ENCODE measurements at places on chromosomes 3 and 15.
A peak's percentile ranks its signal among the peaks of the same experiment; 100 is the strongest.

DNA sequence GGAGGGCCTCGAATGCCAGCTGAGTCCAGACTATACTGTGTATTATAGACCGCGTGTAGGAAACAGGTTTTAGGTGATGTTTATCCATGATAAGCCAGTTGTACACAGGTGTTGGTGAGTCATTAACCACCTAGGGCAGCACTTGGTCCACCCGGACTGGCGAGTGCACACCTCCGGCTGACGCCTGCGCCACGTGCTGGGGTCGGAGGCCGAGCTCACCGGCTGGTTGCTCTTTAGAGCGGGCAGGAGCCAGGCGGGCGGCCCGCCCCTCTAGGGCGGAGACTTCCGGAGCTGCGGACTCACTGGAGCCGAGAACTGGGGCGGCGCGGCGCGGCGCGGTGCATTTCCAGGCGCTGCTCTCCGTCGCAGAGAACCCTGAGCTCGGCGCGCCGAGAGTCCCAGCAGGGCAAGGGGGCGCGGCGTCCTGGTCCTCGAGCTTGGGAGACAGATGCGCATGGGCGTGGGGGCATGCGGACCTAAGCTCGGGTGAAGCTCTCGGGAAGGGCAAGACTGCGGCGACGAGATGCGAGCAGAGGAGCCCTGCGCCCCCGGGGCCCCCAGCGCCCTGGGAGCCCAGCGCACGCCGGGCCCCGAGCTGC, at the start of gene ESYT3:
TSS of gene ESYT3 (plus strand) at position 341 of the 599 bp plus-strand sequence. CDS start at position 524, 183 bp downstream.
- H3K27ac ChIP-seq, result no peak within 1 kb of the TSS
- peaks cover 72% of the 10 kb centered on the region for H3K27me3 ChIP-seq
- peak; percentile 47 for DNase-seq
- peak within 1 kb of the TSS; percentile 67 for H3K4me3 ChIP-seq
- peaks cover 2% of the 10 kb centered on the region for H3K4me1 ChIP-seq
- H3K36me3 ChIP-seq, result no peaks in the 10 kb centered on the region

GRCh38 chr3:62135741-62136140, 237.6 kb downstream of the FEZF2 start:
- no peaks in the 10 kb centered on the region for H3K27me3 ChIP-seq
- H3K27ac ChIP-seq, result no peak overlapping the region
- no peaks in the 10 kb centered on the region for H3K4me1 ChIP-seq
- no peak for DNase-seq
- peaks cover 7% of the 10 kb centered on the region for H3K36me3 ChIP-seq

DNA sequence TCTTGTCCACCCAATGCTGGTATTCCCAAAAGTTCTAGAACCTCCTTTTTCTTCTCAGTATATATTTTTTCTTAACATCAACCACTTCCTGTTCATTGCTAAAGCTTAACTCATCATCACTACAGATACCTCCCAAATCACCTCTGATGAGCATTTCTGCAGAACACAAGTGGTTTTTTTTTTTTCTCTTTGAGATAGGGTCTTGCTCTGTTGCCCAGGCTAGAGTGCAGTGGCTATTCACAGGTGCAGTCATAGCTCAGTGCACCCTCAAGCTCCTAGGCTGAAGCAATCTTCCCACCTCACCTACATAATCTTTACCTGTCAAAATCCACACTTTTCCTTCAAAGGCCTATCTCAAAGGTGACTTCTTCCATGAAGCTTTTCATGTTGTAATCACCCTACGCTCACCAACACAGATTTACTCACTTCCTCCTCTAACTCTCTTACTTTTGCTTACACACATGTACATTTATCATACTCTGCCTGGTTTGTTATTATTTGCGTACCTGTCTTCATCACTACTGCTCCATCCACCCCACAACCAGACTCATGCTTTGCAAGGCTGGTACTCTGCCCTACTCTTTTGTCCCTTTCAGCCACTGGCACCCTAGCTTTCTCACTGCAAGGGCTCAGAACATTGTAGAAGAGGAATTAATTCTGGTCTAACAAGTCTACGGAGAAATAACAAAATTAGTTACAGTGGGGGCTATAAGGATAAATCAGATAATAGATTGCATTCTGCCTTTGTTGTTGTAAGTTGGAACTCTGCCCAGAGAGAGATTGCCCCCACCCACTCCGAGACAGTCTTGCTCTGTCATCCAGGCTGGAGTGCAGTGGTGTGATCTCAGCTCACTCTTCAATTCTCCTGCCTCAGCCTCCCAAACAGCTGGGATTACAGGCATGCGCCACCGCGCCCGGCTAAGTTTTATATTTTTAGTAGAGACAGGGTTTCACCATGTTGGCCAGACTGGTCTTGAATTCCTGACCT, 27.5 kb downstream of the HERC1 start:
- DNase-seq, result no peak
- no peaks in the 10 kb centered on the region for H3K36me3 ChIP-seq
- H3K4me3 ChIP-seq, result no peak overlapping the region
- H3K27me3 ChIP-seq, result no peaks in the 10 kb centered on the region
- H3K27ac ChIP-seq, result no peak overlapping the region
- peaks cover 8% of the 10 kb centered on the region for H3K4me1 ChIP-seq

GRCh38 chr15:29377161-29377560, 107.5 kb upstream of the NSMCE3 start:
- no peaks in the 10 kb centered on the region for H3K4me1 ChIP-seq
- no peaks in the 10 kb centered on the region for H3K36me3 ChIP-seq
- DNase-seq, result no peak

DNA sequence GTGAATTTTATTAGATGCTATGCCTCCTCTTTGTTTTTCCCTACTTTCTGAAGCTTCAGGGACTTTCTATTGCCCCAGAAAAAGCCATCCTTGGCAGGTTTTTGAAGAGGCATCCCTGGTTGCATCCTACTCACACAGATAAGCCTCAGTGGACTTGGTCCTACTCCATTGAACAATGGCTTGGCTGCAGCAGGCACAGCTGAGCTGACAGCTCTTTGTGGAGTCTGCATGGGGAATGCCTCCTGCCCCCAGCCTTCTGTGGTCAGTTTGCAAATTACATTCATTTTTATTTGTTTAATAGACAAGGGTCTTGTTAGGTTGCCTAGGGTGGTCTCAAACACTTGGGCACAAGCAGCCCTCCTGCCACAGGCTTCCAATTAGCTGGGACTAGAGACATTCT, 69.7 kb downstream of the NPAP1 start:
- no peak overlapping the region for H3K27ac ChIP-seq
- no peaks in the 10 kb centered on the region for H3K36me3 ChIP-seq
- no peak for DNase-seq
- no peaks in the 10 kb centered on the region for H3K27me3 ChIP-seq
- no peaks in the 10 kb centered on the region for H3K4me1 ChIP-seq

DNA sequence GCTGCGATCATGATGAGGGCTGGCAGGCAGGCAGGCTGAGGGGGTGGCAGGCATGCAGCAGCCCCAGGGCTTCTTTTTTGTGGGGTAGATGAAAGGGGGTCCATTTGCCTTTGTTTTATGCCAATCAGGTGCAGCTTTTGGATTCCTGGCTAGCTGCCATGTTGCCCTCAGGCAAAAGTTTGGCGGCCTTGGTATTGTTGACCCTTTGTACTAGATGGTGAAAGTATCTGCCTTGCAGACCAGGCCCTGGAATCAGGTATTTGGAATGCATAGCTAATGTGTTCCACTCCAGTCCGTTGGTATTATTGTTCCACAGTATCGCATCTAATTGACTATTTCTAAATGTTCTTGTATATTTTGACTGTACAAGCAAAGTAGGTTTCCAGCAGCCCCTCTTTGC, 35.0 kb downstream of the EEFSEC start:
- no peaks in the 10 kb centered on the region for H3K27me3 ChIP-seq
- H3K4me1 ChIP-seq, result peaks cover 2% of the 10 kb centered on the region
- H3K27ac ChIP-seq, result no peak overlapping the region
- no peaks in the 10 kb centered on the region for H3K36me3 ChIP-seq

GRCh38 chr15:69009341-69009740, 5.2 kb upstream of the NOX5 start:
- H3K4me3 ChIP-seq, result no peak overlapping the region
- peaks cover 3% of the 10 kb centered on the region for H3K36me3 ChIP-seq
- H3K4me1 ChIP-seq, result peaks cover 5% of the 10 kb centered on the region
- H3K27me3 ChIP-seq, result peaks cover 3% of the 10 kb centered on the region

DNA sequence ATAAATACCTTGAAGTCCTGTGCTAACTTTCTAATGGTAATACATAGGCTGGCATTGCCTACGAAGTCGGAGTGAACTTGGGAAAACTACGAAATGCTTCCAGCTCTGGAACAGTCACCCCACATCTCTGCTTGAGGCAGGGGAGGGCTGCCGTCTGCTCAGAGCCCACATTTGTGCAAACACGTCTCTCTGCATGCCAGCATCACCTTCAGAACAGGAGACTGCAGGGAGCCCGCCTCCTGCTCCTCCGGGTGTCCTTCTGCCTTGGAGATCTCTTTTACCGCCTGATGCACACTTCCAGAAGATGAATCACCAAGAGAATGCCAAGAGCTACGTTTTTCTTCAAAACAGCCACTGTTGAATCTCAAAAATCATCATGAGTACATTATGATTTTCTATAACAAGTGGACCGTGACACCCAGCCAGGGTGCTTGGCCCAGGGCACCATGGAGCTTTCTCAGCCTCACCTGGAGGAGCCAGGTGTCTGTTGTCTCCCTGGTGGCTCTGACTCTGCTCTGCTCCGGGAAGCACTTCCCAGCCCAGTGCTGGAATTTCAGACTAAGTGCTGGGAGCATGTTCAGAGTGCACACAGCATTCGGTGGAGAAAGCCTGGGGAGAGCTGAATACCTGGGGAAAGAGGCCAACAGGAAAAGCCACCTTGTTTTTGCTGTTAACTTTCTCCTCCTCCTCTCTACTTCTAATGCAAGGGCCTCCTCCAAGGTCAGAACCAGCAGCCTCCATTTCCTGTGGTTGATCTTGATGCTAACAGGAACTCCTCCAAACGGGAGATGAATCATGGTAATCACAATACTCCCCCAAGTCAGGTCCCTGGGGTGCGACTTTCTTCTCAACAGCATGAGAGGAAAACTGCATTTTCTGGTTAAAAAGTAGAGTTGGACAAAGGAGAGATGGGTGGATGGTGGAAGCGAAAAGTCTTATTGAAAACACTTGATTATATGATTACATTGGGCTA, 467.7 kb downstream of the GABRG3 start:
- no peak overlapping the region for H3K27ac ChIP-seq
- H3K36me3 ChIP-seq, result no peaks in the 10 kb centered on the region
- no peak overlapping the region for H3K4me3 ChIP-seq
- no peak for DNase-seq
- no peaks in the 10 kb centered on the region for H3K4me1 ChIP-seq
- H3K27me3 ChIP-seq, result peaks cover 2% of the 10 kb centered on the region

GRCh38 chr3:4310971-4311370, 7.8 kb downstream of the SETMAR start:
- peaks cover 29% of the 10 kb centered on the region for H3K4me1 ChIP-seq
- H3K27ac ChIP-seq, result no peak overlapping the region
- no peak for DNase-seq
- peaks cover 55% of the 10 kb centered on the region for H3K36me3 ChIP-seq
- no peaks in the 10 kb centered on the region for H3K27me3 ChIP-seq

GRCh38 chr15:70201425-70201775, 103.7 kb upstream of the TLE3 start:
- no peaks in the 10 kb centered on the region for H3K36me3 ChIP-seq
- peaks cover 96% of the 10 kb centered on the region for H3K27me3 ChIP-seq
- H3K27ac ChIP-seq, result no peak overlapping the region
- H3K4me1 ChIP-seq, result peaks cover 21% of the 10 kb centered on the region
- no peak overlapping the region for H3K4me3 ChIP-seq
- no peak for DNase-seq

GRCh38 chr15:74800559-74801094, 12.0 kb upstream of the LMAN1L start:
- H3K4me3 ChIP-seq, result no peak overlapping the region
- no peaks in the 10 kb centered on the region for H3K4me1 ChIP-seq
- H3K36me3 ChIP-seq, result peaks cover 9% of the 10 kb centered on the region
- no peak for DNase-seq

DNA sequence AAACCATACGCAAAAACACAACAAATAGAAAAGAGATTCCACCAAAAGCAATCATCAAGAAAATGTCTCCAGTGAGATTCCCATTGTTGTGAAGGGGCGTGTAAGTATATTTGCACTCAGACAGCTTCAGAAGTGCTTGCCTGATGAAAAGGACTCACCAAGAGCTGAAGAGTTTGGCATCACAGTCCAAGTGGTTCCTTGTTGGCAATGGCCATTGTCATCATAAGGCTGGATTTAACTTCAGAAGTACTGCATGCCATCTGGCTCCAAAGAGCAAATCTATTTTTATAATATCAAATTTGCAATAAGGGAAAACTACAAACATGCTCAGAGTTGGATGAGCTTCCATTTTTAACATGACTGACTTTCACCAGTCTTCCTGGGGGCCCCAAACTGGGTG, 505.3 kb upstream of the NR2F2 start:
- H3K4me1 ChIP-seq, result peaks cover 11% of the 10 kb centered on the region
- H3K27ac ChIP-seq, result no peak overlapping the region
- DNase-seq, result no peak
- no peaks in the 10 kb centered on the region for H3K36me3 ChIP-seq
- H3K4me3 ChIP-seq, result no peak overlapping the region

- peaks cover 2% of the 10 kb centered on the region for H3K27me3 ChIP-seq
- no peak overlapping the region for H3K27ac ChIP-seq
- DNase-seq, result no peak
- H3K4me1 ChIP-seq, result peaks cover 12% of the 10 kb centered on the region
- no peaks in the 10 kb centered on the region for H3K36me3 ChIP-seq
These were observed 7.8 kb upstream of the ACSBG1 start for GRCh38 chr15:78242128-78242527.

Measured in progenitor cell of endocrine pancreas (in vitro differentiated cells).